ENCODE measurements at places on chromosomes 7 and 10.

DNA sequence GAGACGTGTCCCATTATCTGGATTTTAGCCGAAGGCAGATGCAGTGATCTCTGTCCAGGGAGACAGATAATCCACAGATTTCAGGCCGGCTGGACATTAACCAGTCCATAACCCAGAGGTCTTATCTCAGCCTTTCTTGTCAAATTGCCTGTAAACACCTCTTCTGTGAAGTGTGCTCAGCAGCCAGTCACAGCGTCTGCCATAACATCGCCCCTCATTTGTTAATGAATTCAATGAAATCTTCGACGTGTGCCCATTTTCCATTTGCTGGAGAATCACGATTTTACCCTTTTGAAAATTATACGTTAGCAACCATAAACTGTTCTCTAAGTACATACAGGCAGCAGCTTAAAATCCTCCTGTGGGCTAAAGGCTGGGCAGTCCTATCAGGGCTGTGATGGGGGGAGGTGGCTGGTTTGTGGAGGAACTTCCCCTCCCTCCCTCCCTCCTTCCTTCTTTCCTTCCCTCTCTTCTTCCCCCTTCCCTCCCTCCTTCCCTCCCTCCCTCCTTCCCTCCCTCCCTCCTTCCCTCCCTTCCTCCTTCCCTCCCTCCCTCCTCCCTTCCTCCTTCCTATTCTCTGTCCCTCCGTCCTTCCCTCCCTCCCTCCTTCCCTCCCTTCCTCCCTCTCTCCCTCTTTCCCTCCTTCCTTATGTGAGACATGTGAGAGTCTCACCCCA lies 26.6 kb upstream of the FAM20C start:
- DNase-seq: no peak

- no peak for DNase-seq
Observed at GRCh38 chr7:157611341-157611740, 274.5 kb downstream of the DNAJB6 start.

- no peak for DNase-seq
Observed at GRCh38 chr7:47775238-47775637, 173.0 kb downstream of the PKD1L1 start.

DNA sequence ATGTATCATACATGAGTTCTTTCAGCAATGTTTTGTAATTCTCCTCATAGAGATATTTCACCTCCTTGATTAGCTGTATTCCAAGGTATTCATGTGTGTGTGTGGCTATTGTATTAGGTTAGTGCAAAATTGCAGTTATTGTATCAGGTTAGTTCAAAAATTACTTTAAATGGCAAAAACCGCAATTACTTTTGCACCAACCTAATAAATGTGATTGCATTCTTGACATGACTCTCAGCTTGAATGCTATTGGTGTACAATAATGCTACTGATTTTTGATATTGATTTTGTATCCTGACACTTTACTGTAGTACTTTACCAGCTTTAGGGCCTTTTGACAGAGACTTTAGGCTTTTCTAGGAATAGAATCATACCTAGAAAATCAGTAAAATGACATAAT lies 297.4 kb downstream of the ZWINT start:
- DNase-seq: no peak
